ENCODE measurements at places on chromosomes 3 and 15. TPM values are rescaled to one million over a fixed set of nuclear protein-coding genes. Genes with fewer than 3 reads are reported as not detected.

The SRGAP3 gene
- 14.4 TPM for total RNA-seq

The ZDHHC19 gene
- total RNA-seq: not detected

GRCh38 chr3:32817558-32818228, at the start of gene TRIM71:
Gene TRIM71, plus strand, starts transcription at chr3:32817997. Its CDS starts 84 bp downstream, at chr3:32818081.
- no peak for DNase-seq

DNA sequence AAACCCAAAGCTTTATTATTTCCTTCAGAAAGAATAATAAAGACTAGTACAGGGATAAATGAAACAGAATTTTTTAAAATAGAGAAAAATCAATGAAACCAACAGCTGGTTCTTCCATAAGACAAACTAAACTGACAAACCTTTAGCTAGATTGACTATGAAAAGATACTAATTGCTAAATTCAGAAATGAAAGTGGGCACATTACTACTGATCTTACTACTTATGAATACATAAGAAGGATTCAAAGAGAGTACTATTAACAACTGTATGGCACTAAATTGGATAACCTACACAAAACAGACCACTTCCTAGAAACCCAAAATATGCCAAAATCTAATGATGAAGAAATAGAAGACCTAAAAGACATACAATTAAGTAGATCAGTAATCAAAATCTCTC, 278.2 kb downstream of the ISL2 start:
- DNase-seq: no peak

- no peak for DNase-seq
These were observed 980.3 kb downstream of the CADM2 start for GRCh38 chr3:85939074-85939482.

- no peak for DNase-seq
These were observed 264.2 kb downstream of the VPS13C start for GRCh38 chr15:61796056-61796455.

The P2RY1 gene
- 8.6 TPM for total RNA-seq

The KIAA1143 gene
- total RNA-seq: 26.7 TPM

The HRG gene
- total RNA-seq: not detected

- no peak for DNase-seq
These were observed 20.4 kb downstream of the FBN1 start for GRCh38 chr15:48625126-48625525.

GRCh38 chr3:39315420-39315819, 14.1 kb upstream of the CCR8 start:
- no peak for DNase-seq

- no peak for DNase-seq
These were observed 244.7 kb upstream of the LYSMD4 start for GRCh38 chr15:99977929-99978328.

DNA sequence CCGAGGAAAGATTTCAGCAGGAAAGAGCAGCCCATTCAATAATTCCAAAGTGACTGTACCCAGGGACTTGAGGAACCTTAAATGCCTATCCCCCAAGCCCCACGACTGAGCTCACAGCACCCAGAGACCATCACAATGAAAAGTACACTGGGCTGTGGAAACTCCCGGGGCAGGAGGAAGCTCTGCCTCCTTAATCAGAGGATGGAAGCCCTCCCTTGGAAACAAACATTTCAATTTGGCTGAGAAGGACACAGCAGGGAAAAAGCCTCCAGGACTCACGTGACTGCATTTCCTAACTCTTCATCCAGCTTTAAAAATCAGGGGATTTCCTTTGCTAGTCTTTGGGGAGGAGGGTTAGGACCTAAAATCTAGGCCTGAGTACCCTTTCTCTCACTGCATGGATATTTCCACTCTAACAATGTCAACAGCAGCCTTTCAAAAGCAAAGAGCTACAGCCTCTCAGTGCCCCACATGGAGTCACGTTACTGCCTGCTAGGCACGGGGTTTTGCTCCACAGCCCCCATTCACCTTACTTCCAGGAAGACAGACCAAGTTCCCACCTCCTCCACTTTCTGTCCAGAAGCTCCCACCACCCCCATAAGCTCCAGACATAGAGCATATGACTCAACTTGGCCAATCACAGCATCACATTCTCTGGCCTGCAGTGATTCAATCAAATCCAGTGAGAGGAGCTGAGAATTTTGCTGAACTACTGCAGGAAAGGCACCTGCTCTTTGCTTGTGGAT, 68.9 kb upstream of the WNT5A start:
- DNase-seq: no peak

The MORC1 gene
- not detected for total RNA-seq

DNA sequence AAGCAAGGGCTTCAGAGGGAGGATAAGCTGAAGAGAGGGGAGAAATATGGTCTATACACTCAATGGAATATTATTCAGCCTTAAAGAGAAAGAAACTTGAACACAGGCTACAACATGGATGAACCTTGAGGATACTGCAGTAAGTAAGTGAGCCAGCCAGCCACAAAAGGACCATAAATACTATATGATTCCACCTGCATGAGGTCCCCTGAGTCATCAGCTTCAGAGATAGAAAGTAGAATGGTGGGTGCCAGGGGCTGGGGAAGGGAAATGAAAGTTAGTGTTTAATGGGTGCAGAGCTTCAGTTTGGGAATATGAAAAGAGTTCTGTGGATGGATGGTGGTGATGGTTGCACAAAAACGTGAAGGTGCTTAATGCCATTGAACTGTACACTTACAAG, 68.4 kb upstream of the SEC13 start:
- DNase-seq: no peak

DNA sequence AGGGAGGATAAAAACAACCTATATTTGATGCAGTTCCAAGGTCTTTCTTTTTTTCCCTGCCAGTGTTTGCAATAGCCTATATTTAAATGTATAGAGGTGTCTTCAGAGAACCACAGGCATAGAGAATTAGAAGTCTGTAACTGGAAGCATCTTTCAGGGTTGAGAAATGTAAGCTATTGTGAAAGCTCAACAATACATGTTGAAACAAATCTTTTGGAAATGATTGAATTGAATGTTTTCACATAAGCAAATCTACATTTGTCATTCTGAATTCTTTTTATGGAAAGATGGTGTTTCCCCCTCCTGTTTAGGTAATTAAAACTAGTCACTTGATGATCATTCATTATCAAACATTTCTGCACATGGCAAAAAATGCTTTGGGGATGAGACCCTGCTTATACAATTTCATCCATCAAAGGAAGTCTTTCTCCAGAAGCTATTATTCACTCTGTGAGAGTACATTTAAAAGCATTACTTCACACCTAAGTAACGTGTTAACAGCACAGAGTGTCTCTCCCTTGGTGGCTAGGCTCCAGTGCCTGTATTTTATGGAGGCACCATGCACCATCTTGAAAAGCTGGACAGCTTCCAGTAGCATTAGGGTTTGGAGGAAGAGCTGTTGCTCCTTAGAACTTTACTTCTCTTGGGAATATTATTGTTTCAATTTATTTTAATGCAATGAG, 406.2 kb downstream of the LSAMP start:
- DNase-seq: no peak
